ENCODE measurements at places on chromosomes 6 and 20.

GRCh38 chr6:7675353-7675945, 50.5 kb upstream of the BMP6 start:
- DNase-seq, result no peak

- no peak for DNase-seq
Observed at GRCh38 chr20:62611819-62612218, 30.5 kb upstream of the SLCO4A1 start.

- no peak for DNase-seq
Observed at GRCh38 chr6:28635547-28636158, 110.0 kb downstream of the GPX5 start.

DNA sequence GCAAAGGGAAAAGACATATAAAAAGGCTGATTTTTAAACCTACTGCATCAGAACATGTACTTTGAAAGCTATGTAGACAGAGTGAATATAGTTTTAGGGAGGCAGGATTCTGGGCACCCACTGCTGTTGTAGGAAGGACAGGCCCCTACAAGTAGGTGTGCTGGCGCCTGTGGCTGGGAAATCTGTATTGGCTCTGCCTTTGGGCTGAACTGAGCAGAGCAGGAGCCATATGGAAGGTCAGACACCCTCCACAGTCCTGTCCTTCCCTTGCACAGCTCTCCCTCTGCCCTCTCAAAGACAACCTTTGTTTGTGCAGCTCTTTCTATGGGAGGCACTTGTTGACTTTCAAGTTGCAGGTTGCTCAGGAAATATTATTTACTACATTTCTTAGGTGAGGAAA, 18.4 kb upstream of the ULBP3 start:
- no peak for DNase-seq

- no peak for DNase-seq
Observed at GRCh38 chr20:11965602-11966001, 47.9 kb downstream of the BTBD3 start.

DNA sequence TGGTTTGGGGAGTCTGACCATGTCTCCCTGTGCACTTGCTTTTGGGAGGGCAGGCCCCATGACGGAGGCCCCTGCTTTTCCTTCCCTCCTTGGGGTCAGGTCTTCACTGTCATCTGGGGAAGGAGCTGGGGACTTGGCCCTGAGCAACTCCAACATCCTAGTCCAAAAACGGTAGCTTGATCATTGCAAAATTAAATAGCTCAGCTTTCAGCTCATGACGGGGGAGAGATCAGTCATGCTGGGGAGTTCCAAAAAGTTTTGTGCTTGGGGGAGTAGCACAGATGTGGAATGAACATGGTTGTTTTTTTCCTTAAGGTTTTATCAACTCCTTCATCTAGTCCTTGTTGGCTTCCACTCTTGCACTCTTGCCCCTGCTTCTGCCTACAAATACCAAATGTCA, 60.8 kb downstream of the MOCS1 start:
- no peak for DNase-seq

DNA sequence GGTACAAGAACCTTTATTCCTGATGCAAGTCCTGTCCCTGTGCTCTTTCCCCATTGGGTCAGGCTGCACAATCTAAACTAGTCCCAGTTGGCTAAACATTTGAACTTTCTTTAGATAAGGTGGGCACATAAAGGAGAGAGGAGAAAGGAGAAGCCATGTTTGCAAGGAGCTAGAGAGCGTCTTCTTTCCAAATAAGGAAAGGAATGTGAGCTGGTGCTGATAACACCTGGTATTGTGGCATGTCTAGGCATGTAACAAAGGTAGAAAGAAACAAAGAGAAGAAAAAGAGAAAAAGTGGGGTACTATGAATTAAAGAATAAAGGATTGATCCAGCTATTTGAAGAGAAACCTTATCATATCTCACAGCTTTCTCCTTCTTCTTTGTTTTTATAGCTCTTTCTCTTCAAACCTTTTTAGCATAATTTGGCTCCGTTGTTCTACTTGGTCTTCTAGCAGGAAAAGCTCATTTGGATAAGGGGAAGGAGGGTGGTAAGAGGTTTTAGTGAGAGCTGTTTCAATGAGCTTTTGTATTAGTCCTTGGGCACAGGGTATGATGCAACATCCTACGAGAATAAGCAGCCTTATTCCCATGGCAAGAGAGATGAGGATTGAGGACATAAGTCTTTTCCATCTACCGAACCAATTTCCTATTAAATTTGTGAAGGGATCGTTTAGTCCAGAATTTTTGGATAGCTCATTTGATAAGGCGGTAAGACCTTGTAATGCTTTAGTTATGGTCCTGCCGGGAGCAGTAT, 415.5 kb upstream of the MAN1A1 start:
- DNase-seq, result no peak

DNA sequence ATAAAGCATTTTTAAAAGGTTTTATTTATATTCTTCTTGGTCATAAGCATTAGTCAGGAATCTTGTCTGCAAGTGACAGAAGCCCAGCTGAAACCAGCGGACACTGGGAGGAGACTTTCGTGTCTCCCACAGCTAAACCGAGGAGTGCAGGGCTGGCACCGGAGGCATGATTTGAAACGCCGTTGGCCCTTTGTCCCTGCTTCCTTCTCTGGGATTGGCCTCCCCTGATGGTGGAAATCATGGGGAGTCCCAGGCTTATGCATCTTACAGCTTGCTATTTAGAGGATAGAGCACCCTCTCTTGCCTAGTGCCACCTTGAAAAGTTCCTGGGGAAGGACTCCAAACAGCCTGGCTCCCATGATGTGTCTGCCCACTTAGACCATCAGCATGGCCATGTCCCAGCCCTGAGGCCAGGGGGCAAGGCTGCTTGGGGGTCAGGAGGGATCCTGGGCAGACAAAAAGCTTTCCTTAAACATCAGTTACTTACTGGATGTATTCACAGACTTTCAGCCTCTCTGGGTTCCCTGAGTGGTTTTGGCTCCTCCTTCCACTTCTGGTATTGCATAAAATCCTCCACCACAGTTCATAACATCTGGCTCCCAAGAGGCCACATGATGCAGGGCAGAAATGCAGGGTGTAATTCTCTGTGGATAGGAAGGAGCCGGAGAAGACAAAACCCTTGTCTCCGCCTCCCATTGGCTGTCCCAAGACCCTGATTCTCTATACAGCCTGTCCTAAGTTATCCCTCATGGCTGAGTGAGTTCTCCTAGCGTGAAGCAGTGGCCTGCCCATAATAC, 49.3 kb upstream of the INSM1 start:
- DNase-seq, result no peak

GRCh38 chr6:111844376-111844775, 28.9 kb downstream of the FYN start:
- DNase-seq, result no peak

DNA sequence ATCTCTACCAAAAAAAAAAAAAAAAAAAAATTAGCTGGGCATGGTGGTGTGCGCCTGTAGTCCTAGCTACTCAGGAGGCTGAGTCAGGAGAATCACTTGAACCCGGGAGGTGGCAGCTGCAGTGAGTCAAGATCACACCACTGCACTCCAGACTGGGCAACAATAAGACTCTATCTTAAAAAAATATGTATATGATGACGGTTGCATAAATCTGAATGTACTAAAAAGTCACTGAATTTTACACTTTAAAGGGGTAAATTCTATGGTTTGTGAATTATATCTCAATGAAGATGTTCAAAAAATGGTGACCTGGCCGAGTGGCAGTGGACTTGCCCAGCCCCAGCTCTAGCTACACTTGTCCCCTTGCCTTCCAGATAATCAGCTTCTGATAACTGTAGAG, 10.4 kb upstream of the ABCC10 start:
- no peak for DNase-seq

GRCh38 chr6:157325069-157325805, 1.9 kb upstream of the TMEM242 start:
- DNase-seq, result no peak

DNA sequence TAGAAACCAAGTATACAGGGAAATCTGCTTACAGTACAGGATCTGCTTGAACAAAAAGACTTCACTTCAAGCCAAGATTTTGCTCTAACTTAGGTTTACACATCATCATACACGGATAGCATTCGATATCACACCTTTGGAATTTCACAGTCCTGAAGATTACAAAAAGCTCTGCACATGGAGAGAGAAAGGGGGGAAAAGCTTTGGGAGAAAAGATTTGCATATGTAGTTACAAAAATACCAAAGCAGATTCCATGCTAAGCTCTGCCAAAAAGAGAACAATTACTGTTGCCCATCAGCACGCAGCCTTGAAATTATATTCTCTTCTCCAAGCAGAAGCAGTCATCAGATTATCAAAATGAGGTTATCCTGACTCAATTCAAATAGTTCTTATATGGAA, 62.0 kb downstream of the HIVEP2 start:
- DNase-seq, result no peak

GRCh38 chr6:81694855-81695254, 57.6 kb downstream of the TENT5A start:
- no peak for DNase-seq

DNA sequence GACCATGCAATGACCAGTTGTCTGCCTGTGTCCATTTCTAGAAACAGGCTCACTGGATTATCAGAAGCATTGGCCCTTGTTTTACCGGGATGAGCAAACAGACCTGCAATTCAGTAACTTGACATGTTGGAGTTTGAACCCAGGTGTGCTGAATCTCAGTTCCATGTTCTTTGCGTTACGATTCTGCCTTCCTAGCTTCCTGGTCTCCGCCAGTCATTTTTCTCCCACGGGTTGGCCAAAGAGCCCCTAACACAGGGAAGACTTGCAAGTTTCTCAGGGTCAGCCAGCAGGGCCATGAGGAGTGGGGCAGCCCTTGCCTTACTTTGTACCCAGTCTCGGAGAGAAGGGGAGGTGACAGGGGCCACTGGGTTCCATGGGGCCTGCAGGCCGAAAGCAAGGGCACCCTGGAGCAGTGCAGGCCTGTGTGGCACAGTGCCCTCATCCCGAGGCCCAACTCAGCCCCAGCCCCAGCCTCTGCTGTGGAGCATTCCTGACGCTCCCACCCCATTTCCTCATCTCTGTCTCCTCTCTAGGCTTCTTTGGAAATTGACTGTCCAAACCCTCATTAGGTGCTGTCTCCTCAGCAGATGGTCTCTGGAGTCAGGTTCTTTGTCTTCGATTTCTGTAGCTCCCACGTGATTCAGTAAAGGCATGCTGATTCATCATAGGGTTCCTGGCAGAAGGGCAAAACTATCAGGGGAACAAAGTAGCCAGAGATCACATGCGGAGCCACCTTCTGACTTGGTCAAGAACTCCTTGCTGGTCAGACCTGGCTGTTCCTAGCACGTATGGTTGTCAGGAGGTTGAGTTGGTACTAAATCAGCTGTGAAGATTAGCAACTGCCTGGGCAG, 23.6 kb downstream of the CDS2 start:
- DNase-seq, result no peak

DNA sequence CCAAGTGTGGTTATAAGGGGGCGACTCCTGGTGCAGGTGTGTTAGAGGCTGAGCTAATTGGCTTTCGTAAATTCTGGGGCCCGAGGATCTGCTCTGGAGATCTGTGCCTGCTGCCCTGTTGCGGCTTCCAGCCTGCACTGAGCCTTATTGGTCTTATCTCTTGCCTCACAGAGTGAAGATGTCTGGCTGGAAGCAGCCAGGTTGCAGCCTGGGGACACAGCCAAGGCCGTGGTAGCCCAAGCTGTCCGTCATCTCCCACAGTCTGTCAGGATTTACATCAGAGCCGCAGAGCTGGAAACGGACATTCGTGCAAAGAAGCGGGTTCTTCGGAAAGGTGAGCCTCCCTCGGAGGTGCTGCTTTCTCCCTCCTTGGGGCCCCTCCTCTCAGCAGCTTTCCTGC, 20.0 kb downstream of the PRPF6 start:
- DNase-seq, result no peak

- no peak for DNase-seq
Observed at GRCh38 chr6:158536891-158537798, 22.7 kb upstream of the TMEM181 start.

DNA sequence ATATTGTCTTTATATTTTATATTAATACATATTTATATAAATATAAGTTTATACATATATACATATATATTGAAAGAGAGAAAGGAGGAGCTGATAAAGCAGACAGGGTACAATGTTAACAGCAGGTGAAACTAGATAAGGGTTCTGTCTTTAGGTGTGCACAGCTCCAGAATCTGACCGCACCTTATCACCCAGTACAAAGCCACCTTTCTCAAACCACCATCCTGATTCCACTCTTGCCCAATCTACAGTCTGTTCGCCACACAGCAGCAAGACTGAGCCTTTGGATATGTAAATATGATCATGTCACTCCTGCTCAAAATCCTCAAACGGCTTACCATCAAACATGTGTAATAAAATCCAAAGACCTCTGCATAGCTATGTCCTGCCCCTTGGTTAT, 34.7 kb upstream of the ASCC3 start:
- no peak for DNase-seq

DNA sequence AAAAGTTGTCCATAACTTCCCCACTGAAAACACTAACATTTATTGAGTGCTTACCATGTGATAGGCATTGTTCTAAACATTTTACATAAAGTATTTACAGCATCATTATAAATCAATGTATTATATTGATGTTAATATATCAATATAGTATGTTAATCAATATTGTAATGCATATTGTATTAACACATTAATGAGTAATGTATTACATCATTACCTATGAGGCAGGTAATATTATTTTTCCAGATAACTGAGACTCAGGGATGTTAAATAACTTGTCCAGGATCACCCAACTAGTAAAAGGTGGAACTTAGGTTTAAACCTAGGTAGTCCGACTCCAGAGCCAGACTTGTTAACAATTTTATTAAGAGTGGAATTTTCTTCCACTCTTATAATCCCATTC, 12.2 kb upstream of the TREM2 start:
- DNase-seq, result no peak

DNA sequence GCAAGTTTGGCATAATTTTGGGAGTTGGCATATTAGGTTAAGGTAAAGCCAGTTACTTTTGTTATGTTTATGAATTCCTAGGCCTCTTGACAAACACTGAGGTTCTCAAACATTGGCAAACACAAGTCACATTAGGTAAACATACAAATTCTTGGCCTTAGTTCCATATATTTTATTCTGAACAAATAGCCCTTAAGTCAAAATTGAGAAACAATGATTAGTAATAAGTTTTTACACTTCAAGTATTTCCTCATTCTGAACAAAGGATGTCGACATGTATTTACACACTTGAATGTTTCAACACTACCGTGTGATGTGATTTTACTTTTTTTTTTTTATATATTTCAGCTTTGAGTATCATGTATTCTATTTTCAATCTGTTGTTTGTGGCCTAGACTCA, 3.8 kb upstream of the ECHDC1 start:
- no peak for DNase-seq

DNA sequence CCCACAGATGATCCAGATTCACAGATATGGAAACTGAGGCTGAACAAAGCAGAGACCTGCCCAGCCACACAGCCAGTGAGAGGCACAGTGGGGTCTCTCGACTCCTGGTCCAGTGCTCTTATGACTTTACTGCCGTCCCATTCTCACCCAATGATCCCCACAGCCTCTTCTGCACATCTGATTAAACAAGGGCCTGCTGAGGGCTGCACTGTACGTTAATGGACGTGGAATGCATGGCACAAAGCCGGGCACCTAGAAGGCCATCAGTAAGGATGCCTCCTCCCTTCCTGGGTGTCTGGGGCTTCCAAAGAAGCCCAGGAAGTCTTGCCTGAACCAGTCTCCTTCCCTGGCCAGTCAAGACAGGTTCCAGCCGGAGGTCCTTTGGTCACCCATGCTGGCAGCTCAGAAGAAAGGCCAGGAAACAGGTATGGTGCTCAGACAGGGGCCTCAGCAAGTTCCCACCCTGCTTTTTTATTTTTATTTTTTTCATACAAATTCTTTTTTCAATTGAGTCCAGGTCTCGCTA, 3.8 kb downstream of the TFEB start:
- DNase-seq, result no peak

GRCh38 chr6:141464490-141464889, 668.2 kb upstream of the GJE1 start:
- no peak for DNase-seq
